Neural progenitor cell (in vitro differentiated cells): ENCODE measurements at places on chromosomes 5 and 9.

GRCh38 chr9:16352791-16353401 lies 517.6 kb downstream of the BNC2 start:
- DNase-seq, result no peak

- DNase-seq, result no peak
Measured at GRCh38 chr9:123419091-123419490, 63.1 kb downstream of the CRB2 start.

DNA sequence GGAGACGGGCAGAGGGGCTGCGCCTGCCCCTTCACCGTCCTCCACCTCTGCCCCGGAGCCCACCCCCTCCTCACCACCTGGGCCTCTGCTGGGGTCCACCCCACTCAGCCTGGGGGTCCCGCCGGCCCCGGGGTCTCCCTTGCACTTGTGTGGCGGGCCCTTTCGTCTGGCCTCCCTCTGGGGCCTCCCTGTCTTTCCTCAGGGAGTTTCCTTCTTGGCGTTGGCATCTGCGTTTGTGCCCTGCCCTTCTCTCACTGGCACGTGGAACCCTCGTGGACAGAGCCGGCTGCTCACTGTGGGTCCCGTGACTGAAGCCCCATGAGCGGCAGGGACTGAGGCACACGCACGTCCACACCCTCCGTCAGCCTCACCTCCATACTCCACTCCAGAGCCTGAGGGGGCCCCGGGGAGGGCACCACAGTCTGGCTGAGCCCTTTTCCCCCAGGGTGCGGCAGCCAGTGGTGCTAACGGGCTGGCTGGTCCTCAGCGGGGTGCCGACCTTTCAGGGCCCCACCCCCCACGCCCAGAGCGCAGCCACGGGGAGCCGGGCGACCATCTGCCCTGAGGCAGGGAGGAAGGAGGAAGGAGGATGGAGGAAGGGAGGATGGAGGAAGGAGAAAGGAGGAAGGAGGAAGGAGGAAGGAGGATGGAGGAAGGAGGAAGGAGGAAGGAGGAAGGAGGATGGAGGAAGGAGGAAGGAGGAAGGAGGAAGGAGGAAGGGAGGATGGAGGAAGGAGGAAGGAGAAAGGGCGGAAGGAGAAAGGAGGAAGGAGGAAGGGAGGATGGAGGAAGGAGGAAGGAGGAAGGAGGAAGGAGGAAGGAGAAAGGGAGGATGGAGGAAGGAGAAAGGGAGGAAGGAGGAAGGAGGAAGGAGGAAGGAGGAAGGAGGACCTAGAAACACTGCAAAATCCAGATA lies 53.0 kb upstream of the NRARP start:
- DNase-seq, result no peak

DNA sequence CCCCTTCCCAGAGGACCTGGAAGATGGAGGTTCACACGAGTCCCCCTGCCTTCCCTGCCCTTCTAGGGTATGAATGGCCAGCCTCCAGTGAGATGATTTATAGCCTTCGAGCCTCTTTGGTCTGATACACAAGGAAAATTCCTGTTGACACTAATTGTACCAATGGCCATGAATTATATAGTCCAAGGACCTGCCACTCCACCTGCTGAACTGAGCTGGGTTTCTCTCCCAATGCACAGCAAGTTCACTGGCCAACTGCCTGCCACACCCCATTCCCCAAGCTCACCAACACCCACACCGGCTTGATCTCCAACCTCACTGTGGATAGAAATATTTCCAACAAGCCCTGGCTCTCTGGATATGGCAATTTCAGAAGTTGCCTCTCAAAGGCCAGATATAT lies 9.3 kb upstream of the ADRA1B start:
- DNase-seq, result no peak

DNA sequence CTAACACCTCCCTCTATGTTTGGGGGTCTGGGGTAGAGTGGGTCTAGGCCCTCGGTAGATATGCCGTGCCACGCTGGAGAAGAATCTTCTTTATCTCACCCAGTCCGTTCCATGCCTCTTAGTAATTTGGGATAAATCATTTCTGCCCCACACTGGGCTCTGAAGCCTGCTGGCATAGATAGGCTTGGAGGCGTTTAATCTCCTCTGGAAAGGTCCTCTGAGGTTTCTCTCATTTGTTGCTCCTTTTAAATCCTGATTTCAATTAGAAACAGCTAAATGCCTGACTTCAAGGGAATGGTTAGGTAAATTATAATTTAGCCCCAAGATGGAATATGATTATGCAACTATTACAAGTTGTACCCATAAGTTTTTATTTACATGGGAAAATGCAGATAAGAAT lies 57.8 kb upstream of the AKNA start:
- no peak for DNase-seq

DNA sequence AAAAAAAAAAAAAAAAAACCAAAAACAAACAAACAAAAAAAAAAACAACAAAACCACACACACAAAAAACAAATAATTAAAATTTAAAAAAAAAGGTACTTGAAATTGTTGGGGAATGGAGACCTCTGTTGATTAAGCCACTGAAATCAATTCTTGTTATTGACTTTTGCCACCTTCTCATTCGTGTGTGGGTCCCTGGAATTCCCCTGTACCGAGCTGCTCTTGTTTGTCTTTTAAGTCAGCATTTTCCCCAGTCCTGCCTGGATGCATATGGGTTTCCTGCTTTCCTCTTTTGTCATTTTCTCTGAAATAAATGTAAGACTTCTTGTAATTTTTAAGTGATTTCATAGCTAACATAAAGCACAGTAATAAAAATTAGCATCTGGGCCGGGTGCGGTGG lies 45.5 kb downstream of the GPBP1 start:
- DNase-seq, result no peak

GRCh38 chr5:175829813-175830585 lies 41.4 kb upstream of the CPLX2 start:
- no peak for DNase-seq

- no peak for DNase-seq
Measured at GRCh38 chr5:124054564-124054963, 542.6 kb downstream of the CSNK1G3 start.

DNA sequence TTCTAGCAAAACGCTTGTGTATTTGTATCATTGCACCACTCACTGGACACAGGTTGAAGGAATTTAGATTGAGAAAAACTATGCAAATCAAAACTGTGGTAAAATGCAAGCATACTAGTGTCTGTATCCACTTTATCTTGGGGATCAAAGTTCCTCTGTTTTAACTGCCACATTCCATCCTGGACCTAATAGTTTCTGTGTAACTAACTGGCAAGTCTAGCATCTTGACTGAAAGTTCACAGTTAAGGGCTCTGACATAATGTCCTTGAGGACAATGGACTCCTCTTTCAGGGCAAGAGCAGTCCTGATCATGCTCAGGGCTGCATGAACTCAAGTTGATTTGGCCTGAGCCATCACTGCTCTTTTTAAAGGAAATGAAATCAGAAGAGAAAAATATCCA lies 30.7 kb downstream of the NFIB start:
- no peak for DNase-seq

DNA sequence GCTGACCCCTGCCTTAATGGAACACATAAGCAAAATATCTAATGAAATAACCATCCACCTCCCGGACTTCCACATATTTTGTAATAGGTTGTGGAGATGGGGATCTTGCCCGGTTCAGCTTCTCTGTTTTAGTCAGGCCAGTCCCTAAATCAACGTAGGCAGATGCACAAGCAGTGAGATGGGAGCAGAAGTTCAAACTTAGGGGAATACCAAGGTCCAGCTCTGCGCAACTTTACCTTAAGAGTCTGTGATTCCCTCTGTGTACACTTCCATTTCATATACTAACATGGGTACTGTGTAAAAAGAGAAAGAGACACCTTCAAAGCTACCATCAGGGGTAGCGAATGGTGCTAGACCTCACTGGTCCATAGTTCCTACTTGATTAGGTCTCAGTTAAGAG lies 110.9 kb downstream of the NTRK2 start:
- no peak for DNase-seq

- DNase-seq, result no peak
Measured at GRCh38 chr5:33939556-33940262, 3.5 kb downstream of the RXFP3 start.
